Stimulated activated naive CD4-positive, alpha-beta T cell (primary cell): ENCODE measurements at places on chromosomes 7 and 10.

DNA sequence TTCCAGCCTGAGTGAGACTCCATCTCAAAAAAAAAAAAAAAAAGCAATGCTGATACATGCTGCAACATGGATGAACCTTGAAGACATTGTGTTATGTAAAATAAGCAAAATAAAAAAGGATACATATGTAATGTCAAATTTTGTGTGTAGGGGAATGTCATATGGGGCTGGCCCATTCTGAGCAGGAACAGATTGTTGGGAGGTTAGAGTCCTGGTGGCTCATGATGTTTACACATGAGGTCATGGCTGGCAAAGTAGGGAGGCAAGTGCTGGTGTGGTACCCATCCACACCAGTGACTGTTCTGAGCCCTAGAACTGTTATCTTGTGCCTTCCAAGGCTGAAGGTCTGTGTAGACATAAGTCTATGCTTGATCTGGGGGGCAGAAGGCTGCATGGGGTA, 37.6 kb downstream of the ZNF92 start:
- no peak for DNase-seq

GRCh38 chr10:116465546-116465945, 37.9 kb downstream of the PNLIPRP3 start:
- DNase-seq = no peak

- DNase-seq = no peak
Observed at GRCh38 chr10:46318799-46319198, 32.0 kb downstream of the ANTXRL start.

DNA sequence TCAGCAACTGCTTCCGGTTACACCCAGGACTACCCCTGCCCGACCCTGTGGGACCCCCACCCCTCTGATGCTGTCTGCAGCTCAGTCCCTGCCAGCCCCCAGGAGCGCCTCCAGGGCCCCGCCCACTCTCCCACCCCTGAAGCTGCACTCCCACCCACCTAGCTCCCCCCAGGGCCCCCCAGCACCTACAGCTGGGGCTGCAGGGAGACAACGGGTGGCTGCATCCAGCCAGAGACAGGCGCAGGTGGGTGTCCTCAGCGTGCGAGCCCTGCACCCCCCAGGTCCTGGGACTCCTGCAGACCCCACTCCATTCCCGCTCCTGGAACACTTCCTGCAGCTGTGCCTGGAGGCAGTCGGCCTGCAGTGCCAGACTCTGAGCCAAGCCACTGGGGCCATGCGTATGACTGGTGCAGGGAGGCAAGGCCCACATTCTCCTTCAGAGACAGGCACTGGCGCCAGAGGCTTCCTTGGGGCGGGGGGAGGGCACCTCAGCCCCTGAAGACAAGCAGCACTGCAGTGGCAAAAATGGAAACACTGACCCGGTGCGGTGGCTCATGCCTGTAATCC, 6.1 kb downstream of the CYP2W1 start:
- no peak for DNase-seq

DNA sequence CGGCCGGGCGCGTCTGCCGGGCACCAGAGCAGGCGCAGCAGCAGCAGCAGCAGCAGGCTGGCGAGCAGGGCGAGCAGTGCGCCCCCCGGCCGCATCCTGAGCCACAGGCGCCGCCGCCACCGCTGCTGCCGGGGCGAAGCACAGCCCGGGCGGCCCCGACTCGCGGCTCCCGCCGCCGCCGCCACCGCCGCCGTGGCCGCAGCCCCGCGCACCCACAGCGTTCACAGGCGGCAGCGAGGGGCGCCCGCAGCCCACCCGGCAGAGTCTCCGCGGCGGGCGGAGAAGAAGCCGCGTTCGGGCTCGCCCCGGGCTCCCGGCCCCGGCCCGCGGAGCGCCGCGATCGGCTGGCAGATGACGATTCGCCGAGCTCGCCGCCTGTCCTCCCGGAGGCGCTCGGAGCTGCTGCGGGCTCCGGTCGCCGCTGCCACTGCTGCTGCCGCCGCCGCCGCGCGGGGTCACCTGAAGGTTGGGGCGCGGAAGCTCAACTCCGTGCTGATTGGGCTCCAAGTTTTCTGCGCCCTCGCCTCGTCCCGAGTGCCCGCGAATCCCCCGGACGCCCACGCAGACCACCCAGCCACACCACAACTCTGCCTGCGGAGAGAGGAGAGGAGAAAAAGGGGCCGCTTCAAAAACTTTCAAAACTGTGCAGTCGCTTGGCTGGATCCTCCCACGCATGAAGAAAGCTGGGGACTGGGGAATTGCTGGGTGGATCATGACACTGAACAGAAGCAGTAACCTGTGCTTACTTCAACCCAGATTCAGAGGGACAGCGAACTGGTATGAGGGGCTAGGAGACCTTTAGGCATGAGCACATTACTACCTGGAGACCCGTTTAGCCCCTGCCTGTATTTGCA, at the start of gene ST8SIA6:
TSS of gene ST8SIA6 (minus strand) at position 435 of the 854 bp plus-strand sequence. CDS start at position 95, 340 bp downstream.
- peak; percentile 52 for DNase-seq

GRCh38 chr10:96093948-96094347, 36.1 kb upstream of the ZNF518A start:
- no peak for DNase-seq

- no peak for DNase-seq
Observed at GRCh38 chr7:37068902-37069301, 344.6 kb upstream of the AOAH start.

DNA sequence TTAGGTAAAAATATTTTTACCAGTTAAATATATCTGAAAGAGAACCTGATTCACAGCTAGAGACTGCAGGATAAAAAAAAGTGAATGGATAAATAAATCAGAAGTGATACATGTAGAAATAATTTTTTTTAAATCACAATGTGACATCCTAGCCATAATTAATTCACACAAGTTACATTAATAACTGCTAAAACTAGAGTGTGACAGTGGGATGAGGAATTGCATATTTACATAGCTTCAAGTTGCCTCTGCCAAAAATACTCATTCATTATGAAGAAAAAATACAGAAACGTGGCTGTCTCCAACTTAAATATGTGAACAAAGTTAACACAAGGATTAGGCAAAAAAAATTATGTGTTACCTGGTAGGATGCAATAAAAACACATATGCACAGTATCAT, 473.5 kb upstream of the SEMA3A start:
- no peak for DNase-seq

- no peak for DNase-seq
Observed at GRCh38 chr10:24849051-24849450, 103.4 kb downstream of the PRTFDC1 start.

GRCh38 chr10:117457932-117458331, 82.7 kb upstream of the PDZD8 start:
- no peak for DNase-seq

GRCh38 chr7:111103678-111104274, 12.8 kb downstream of the LRRN3 start:
- DNase-seq = no peak

DNA sequence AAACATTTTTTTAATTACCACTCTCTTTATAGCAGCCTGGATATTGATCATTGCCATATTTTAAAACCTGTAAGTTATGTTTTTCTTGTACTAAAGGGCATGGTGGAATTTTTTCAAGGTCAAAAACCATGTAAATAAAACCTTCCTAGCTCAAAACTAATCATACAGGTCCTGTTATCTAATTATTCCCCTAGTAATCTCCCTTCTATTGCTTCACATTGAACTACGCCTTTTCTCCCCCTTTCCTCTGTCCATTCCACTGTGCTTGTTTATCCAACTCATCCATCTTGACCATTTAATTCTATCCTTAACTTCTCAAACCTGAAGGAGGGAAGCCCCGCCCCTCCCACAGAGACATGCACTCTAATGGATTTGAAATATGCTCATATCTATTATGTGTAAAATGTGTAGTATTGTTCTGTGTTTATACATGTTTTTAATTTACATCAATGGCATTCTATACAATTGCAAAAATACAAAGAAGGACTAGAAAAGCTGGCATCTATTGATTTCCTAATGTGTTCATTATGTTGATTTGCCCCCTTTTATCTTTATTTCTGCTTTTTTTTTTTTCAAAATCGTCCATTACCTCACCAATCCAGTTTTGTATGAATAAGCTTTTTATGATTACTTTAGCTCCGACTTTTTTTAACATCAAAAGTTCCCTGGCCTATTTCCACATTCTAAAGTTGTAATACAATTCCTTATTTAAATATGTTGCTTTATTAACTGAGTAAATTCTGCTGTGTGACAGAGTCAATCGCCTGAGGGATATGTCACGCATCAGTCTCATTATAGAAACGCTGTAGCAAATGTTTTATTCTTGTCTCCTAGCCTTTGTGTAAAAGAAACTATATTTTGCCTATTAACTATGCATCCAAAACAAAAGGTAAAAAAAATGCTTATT, 61.0 kb downstream of the MET start:
- no peak for DNase-seq

DNA sequence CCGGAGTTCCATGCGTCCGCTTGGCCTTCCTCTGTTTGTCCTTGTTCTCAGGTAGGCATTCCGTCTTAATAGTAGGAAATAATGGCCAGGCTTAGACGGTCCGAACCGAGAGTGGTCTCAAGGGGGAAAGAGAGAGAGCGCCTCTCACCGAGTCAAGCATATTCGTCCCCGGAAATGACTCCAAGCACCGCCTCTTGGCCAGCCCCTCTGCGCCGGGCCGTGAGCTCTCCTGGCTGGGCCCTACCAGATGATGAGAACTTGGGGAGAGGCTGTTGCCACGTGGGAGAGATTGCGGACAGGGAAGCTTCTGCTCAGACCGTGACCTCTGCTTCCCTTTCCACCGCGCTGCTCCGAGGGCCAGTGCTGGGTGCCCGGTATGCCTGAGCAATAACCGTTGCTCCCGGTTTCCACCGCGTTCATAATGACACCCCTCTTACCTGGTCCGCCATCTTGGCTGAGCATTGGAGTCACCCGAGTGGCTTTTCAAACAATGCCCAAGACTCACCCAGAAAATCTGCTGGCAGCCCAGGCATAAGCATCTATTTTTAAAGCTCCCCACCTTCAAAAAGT, 251.1 kb upstream of the SHH start:
- DNase-seq = no peak

- DNase-seq = no peak
Observed at GRCh38 chr7:74544706-74545469, 91.2 kb downstream of the GTF2IRD1 start.

GRCh38 chr7:41760293-41760692, 57.4 kb upstream of the INHBA start:
- DNase-seq = no peak

GRCh38 chr10:16592378-16592777, 70.7 kb upstream of the C1QL3 start:
- DNase-seq = no peak
